SJCRH30 (cell line): ENCODE measurements at places on chromosomes 2 and 18. TPM values are rescaled to one million over a fixed set of nuclear protein-coding genes. Genes with fewer than 3 reads are reported as not detected.

GFPT1 gene
- total RNA-seq, result 54.5 and 59.9 TPM in 2 replicates

DNA sequence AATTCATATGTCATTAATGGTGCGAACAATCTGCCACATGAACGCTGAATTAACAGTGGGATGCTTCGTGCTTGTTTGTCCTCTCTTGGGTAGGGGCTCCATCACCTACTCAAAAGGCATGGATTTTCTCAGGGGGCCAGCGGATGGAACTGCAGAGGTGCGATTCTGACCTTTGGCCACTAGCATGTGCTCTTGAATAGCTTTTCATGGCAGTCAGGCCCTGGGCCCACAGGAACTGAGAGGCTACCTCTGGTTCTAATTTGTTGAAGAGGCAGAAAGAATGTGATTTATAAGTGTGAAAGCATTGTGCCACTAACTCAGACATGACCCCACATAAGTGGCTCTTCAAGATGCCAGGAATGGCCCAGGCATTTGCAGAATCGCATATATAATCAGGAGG, 283.2 kb downstream of the INSIG2 start:
- DNase-seq, result peak; percentile 27

- no peak for DNase-seq
Observed at GRCh38 chr18:53682796-53683195, 541.7 kb downstream of the MBD2 start.

DNA sequence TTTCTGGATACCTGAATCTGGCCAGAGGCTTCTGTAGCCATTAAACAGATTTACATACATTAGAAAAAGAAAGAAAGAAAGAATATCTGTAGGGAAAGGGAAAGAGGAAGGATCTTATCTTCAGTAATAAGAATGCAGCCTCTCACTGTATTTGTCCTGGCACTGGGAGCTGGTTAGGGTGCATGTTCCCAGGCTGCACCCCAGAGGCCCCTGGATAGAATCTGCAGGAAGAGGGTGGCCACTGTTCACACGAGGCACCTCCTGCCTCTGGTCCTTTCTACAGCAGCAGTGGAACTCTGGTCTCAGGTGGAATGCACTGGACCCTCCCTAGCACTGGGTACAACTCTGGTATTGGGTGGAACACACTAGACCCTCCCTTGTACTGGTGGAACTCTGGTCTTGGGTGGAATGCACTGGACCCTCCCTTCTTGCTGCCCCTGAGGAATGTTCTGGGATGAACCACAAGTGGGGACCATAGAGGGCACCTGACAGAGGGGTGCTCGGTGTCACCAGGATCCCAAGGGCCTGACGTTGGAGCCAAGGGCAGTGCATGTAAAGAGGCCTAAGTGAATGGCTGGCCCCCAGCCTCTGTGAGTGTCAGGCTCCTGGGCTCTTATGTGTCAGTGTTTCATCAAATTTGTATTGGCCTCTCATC, 27.4 kb upstream of the PXDN start:
- no peak for DNase-seq

DNA sequence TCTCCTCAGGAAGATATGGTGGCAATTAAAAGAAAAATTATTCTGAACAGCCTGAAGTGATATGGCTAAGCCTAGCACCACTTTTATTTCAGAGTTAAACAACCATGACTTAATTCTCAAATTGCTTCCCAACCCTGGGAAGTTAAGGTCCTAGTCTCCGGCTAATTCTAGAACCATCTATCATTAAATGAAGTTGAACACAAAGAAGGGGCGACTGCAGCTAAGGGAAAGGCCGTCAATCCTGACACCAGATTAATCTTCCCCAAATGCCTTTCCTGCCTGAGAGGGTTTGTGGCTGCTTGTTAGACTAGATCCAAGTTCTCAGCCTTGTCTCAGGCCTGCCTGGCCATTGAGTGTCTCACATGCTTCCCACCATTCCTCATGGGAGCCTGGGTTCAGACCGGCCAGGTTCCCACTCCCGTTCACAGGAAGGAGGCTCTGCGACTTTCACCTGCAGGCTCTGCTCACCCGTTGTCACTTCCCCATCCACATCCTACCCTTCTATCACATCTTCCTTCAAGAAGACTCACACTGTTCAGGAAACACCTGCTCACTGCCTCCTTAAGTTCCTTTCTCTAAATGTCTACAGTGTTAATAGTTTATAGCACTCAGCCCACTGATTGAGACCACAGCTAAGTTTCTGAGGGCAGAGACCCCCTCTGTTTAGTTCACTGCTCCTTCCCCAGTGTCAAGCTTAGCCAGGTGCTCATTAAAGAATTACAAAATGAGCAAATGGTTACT, 282.9 kb upstream of the REV1 start:
- no peak for DNase-seq

- DNase-seq, result no peak
Observed at GRCh38 chr2:122516775-122517174, 761.3 kb downstream of the TSN start.

DNA sequence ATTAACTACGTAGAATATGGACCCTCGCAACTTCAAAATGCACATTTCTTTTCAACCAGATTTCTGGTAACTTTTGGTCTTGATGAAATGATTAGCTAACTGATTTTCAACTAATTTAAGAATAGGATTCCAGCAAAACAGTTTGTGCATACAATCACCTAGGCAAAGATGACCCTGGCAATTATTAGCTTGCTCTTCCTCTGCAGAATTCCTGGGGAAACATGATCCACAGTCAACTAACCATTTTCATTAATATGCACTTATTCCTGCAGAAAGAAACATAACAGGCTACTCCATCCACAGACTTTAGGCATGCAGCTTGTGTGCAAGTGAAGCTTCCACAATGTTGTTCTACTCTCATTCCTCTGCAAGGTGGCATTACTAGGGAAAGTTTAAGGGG, 1150.8 kb upstream of the FANCL start:
- DNase-seq, result no peak

DNA sequence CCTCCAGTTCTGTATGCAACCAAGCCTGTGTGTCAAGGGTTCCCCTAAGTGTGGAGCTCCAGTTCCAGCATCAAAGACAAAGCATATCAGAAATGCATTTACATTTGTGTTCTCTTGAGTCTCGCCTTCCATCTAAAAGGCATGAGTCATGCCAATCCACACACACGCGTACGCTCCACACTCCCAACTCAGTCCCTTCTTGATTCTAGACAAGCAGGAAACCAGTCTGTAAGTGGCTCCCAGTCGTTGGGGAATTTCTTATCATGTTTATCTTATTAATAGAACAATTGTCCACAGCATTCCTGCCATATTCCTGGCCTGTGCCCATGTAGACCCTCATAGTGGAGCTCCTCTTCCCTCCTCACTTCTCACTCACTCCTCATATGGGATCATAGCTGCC, 86.4 kb upstream of the SLC35G4 start:
- DNase-seq, result no peak

DNA sequence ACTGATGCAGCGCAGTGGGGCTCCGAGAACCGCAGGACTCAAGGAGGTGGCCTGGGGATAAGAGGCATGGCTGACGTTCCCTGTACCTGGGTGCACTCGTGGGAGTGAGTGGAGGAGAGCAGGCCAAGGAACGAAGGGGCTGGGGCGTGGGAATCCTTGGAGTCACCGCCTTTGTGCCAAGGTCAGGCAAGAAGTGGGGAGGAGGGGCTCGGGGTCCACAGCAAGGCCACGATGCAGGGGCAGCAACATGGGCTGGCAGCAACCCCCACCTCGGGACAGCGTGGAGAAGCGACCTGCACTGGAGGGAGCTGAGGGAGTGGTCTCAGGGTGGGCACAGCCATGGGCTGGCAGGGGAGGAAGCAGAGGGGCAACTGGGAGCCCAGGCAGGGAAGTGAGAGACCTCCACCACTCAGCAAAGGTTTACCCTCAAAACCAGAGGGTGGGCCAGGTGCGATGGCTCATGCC, 18.6 kb downstream of the ARID5A start:
- no peak for DNase-seq

DNA sequence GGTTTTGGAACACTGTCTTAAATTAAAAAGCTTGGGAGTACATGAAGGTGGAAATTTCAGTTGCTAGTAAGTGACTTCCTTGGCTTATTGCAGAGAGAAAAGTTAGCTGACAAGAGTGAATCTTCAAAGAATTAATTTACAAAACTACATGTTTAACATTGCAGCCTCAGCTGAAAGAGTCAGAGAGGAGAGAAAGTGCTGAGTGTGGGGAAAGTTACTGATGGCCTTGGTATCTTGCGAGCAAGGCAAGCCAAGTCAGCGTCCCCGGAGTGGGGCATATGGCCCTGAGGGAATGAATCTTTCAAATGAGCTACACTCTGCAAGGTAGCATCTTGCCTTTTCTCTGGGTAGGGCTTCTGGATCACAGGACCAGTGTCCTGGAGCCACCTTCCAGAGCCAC, 131.3 kb downstream of the LPIN1 start:
- DNase-seq, result no peak

DNA sequence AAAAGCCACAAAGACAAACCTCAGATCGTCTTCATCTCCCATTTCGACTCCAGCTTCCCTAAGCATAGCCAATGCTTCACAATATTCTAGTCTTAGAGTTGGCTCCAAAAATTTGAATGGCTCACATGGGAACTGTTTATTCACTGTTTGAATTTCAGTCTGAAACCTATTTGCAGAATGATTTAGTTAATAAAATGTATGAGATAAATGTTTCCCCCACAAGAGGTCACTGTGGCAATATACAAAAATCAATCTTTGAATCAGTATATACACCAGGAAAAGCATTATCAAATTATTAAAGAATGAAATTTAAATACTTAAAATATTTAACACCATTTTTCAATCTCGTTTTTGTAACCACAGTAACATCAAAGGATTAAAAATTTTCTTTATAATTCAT, 40.0 kb upstream of the MCM6 start:
- no peak for DNase-seq

ACADL gene
- 1.2 and 1.6 TPM in 2 replicates for total RNA-seq

DNA sequence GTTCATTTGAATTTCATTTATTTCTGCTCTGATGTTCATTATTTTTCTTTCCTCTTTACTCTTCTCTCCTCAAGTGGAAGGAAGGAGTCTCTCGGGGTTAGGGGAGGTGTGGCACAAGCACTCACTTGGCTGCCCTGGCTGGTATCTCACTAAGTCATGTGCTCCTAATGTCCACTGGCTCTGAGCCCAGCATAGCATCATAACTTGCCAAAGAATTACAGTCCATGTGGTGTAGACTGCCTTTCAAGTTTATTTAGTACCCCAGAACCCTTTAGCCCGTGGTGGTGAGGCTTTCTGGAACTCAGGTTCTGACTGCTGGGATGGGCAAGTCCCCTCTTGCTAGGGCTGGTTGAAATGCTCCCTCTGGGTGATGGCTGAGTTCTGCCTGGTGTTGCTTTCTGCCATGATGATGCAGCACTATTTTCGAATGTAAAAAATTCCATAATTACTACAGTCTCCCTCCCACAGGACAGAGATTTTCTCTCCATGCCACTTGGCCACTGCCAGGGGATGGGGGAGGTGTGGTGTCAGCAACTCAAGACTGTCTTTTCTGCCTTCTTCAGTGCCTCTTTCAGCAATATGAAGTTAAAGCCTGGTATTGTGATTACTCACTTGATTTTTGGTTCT, 22.2 kb downstream of the SPAG16 start:
- no peak for DNase-seq

TSHZ1 gene
- total RNA-seq, result 5.5 and 5.7 TPM in 2 replicates

UGT1A10 gene
- not detected in 2 replicates for total RNA-seq

DNA sequence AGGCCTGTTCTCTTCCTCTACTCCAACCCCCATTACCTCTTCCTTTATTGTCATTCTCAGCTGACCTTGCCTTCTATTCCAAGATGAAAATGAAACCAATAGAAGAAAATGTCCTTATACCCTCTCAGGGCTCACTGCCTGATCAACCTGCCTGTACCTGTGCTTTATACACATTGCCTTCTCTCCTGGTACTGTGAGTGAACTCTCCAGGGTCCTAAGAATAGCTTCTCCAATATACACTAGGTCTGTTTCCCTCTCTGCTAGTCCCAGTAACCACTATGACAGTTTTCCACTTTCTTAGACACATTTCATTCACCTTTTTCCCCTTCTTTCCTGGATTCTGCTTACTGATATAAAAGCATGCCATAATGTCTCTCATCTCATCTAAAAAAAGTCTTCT, 85.7 kb downstream of the FSHR start:
- DNase-seq, result no peak

DNA sequence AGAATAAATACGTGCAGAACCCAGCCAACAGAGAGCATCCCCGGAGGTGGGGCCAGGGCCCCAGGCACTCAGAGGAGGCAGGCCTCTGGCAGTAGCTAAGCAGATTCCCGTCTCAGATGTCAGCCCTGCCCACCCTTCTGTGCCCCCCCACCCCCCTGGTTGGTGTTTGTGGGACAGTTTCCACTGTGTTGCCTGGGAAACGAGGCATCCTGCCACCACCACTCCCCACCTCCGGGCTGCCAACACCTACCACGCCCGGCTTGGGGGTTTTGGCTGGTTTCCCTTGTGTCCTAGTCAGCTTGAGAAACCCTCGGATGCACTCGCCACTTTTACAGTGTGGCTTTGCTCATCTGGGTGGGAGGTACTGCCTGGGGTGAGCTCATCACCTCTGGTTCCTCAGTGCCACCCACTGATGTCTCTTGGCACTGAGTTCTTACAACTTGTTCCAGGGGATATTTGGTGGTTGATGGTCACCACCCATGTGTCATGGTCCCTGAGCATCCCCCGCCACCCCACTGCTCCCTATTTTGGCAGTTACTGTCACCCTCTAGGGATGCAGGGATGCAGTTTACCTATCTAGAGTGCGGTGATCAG, 72.4 kb upstream of the YWHAQ start:
- DNase-seq, result peak; percentile 69

GRCh38 chr2:228507870-228508269, 326.4 kb upstream of the SPHKAP start:
- no peak for DNase-seq

- no peak for DNase-seq
Observed at GRCh38 chr18:79870301-79871025, 72.7 kb downstream of the KCNG2 start.

- DNase-seq, result no peak
Observed at GRCh38 chr2:59956981-59957380, 596.5 kb downstream of the BCL11A start.

SERPINB4 gene
- total RNA-seq, result not detected in 2 replicates

- no peak for DNase-seq
Observed at GRCh38 chr2:128663371-128664050, 344.8 kb upstream of the HS6ST1 start.

DNA sequence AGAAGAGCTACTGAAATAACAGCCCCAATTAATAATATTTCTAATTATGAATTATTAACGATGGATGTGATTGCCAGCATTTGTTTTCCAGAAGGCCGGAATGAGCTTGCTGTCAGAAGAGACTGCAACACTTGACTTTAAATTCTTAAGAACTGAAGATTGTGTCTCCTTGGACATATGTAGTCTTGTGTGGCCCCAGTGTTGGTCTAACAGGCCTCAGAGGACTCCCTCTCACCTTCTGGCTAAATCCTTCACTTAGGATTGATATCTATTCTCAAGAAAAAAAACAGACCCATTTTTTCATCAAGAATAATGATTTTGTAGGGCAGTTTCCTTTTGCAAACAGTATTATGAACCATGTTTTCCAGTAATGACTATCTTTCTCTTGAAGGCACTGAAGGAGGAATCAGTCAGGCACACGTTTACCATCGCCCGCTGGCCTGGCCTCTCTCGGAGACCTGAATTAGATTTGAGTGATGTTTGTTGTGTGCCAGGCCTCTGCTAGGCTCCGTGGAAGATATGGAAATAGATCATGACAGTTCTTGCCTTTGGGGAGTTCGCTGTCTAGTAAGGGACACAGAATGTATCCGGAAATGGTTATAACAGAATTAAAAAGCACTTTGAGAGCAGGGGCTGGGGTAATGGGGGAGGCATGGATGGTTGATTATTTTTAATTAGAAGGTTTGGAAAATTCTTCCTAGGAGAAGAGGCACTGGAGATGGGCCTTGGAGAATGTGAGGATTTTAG, 258.0 kb downstream of the MYCN start:
- no peak for DNase-seq

CRYGC gene
- total RNA-seq, result not detected in 2 replicates

PLEK gene
- total RNA-seq, result 0.10 TPM in 1 of 2 replicates, not detected in the other

- DNase-seq, result no peak
Observed at GRCh38 chr18:35915056-35915455, 57.4 kb upstream of the RMP24 start.
